ENCODE measurements at places on chromosomes 1 and 21.

DNA sequence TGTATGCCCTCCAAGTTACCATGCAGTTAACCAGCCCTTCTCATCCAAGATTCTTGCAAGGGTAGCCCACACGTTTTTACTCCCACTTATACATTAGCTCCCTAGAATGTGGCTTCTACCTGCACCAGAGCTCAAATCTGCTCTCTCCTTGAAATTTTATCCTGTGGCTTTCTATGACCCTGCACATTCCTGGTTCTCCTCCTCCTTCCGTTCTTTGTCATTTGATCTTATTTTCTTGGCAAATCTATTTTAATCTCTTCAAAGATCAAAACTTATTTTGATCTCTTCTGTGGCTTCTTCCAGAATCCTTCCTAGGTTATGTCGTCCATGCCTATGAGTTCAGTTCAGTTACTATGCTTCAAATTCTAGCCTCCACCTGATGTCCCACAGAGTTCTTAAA, 115.6 kb upstream of the GUCA2B start:
- DNase-seq, result no peak

GRCh38 chr1:63981408-63981773, 207.6 kb downstream of the ROR1 start:
- DNase-seq, result no peak

DNA sequence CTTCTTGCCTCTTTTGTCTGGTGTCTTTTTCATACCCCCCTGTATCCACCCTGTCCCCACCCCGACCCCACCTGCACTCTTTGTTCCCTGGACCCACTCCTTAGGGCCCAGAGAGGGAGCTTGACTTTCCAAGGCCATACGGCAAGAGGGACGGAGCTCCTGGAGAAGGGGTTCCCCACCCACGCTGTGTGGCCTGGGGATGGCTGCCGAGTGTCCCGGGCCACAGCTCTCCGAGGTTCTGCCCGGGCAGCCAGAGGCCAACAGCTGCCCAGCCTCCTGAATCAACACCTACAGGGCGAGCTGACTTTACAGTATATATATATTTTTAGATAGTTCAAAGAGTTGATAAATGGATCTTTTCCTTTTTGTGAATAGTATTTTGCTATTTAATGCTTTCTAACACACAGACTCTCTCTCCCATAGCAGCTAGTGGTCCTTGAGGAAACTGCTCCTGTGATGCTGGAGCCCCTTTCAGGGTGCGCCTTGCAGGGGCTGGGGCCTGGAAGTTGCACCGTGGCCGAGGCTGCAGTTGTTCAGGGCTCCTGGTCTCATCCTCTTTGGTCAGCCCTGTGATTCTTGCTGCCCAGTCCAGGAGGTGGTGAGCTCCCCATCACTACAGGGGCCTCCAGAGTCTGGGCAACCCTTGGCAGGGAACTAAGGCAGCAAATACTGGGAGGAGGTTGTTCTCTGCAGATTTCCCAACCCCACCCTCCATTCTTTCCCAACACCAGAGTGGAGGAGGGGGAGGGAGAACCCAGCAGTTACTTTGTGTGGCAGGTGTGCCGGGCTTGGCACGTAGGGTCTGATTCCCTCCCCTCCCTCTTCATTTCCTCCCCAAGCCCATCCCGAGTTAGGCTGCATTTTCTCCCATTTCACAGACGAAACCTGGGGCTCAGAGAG, 321.6 kb downstream of the PTPRU start:
- no peak for DNase-seq

GRCh38 chr21:44829507-44830092, 11.7 kb upstream of the SUMO3 start:
- no peak for DNase-seq

DNA sequence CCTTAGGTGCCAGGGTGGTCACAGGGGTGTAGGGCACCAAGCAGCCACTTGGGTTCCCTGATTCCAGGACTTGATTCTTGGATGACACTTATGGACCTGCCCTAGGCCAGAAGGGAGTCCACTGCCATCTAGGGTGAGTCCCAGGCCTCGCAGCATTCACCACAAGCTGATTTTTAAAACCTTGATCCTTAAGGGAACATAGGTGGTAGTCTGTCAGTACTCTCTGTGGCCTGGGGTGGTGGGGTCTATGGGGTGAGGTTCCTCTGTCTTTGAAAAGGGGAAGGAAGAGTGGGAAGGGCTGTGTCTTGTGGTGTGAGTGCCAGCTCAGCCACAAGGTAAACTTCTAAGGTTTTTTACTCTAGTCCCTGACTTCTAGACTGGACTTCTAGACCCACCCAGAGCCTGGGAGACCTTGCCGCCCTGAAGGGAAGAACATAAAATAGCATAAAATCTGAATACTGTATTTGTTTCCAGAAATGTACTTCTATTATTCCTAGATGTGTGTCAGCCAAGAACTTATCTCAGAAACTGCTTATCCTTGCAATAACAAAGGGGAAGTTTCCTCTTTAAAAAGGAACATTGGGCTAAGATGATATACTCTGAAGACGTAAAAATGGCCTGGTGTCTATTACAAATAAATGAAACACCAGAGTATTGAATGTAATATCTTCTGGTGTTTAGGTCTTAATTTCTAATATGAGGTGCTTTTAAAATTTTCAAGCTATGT, 757.3 kb downstream of the LTN1 start:
- DNase-seq, result no peak

DNA sequence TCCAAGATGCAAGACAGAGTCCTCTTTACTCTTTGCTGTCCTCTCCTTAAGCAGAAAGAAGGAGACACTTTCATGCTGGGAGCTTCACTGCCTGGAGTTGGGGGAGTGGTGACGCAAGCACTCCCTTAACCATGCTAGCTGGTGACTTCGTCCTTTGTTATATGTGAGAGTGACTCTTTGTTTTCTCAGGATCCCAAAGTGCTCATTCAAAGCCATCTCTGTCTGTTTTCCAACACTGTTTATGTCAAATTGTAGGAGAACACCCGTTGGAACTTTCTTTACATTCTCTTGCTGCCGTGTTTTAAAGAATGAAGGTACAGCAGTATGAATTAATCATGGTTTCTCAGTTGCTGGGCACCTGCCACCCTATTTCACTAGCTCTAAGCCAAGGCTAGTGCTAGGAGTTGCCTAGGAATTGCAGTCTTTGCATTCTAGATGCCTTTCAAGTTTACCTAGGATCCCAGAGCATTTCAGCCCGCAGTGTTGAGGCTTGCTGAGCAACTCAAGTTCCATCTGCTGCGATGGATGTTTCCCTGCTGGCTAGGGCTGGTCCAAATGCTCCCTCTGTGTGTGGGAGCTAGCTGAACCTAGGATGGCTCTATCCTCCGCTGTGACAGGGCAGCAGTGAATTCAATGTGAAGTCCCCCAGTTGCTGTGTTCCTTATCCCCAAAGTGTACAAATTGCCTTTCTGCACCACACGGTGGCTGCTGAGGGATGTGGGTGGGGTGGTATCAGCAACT, 82.6 kb upstream of the GPR52 start:
- no peak for DNase-seq

DNA sequence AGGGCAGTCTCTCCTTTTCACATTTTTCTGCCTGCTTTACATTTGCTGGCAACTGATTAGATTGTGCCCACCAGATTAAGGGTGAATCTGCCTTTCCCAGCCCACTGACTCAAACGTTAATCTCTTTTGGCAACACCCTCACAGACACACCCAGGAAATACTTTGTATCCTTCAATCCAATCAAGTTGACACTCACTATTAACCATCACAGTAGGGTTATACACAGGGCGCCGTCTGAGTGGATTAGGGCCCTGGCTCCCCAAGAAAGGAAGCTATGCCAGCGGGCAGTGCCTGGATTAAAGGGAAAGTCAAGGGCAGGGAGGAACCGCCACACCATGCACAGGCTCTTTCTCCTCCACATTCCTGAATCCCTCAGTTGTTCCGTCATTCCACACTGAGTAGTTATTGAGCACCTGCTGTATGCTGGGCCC, 56.2 kb downstream of the EVA1C start:
- DNase-seq, result no peak

GRCh38 chr1:199837321-199837720, 190.2 kb upstream of the NR5A2 start:
- DNase-seq, result no peak

DNA sequence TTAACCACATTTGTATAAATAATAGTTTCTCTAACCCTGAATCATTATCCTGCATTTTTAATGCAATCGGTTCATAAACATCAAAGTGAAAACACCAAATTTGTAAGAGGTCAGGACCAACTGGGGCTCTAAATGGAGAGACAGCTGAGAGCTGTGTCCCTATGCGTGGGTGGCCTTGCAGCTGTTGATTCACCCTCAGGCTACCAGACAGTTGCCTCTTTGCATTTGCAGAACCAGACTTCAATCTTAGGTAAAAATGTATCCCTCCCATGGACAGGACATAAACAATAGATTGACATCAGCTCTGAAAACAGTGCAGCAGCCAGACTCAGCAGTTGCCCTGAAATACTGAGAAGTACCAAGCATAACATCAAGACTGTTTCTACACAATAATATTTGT, 8.8 kb upstream of the TGFB2 start:
- no peak for DNase-seq

GRCh38 chr1:84947536-84948410, 49.1 kb downstream of the MCOLN2 start:
- no peak for DNase-seq

DNA sequence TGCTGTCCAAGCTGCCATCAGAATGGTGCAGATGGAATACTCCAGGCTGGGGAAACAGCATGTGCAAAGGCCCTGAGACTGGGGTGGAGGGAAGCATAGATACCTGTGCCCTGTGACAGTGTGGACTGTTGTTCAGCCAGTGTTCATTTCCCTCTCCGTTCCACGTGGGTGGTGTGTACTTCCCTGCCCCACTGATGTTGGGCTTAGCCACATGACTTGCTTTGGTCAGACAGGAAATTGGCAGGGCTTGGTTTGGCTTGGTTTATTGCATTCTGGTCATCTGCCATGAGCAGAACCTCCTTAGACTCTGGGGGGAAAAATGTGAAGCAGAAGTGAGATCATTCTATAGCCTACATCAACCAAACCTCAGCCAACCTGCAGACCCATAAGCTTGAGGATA, 102.4 kb upstream of the IGSF21 start:
- DNase-seq, result no peak

DNA sequence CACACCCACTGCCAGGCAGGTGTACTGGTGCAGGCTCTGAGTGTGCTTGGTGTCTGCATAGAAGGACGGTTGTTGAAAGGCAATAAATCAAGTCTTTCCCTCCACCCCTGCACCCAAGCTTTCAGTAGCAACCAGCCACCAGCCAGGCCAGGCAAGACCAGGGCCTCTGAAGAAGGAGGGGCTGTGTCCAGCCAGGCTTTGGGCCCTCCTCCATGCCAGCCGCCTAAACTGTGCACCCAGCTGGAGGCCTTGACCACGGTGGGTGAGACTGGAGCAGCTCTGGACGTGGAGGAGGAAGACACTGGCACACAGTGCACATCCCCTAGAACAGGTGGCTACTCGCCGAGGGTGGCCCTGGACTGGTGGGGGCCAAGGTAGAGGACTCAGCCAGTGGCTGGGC, 4.9 kb downstream of the OLIG2 start:
- no peak for DNase-seq

DNA sequence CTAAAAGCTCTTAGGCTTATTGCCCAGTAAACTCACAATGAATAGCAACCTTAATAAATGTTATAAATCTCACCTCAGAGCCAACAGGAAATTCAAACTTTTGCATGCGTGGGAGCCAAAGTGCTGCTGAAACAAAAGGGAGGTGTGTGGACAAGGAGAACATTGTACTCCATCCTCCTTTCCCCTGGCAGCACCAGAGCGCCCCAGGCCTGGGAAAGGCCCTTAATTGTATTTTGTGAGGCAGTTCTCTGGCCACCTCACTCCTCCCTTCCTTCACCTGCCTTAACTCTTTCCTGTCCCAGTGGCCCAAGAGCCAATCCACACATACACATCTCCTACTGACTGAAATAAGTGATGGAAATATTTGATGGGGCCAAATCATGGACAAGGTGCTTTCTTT, 648.5 kb downstream of the LMO4 start:
- no peak for DNase-seq

DNA sequence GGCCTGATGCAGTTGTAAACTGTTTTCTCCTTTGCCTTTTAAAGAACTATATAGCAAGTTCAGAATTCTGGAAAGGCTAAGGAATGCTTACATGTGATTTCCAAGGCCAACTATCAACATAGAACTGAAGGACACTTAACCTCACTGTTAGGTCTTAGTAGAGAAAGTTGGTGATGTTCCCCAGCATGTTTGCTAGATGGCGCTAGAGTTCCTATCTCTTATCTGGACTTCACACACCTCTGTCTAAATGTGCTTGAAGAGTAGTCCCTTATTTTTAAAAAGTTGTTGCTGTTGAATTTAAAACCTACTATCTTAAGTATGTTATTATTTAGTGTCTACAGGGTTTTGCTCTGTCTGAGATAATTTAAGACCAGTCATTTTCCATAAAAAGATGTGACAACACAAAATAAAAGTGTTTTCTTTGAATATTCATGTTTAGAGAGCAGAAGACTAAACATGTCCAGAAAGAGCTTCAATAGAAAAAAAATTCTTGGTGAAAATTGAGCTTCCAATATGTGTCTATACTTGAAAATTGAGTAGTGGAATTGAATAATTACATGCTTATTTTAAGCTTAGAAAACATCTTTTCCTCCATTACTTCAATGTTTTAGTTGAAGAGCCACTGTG, 237.3 kb downstream of the S1PR1 start:
- DNase-seq, result no peak

GRCh38 chr1:31434101-31434871, 21.3 kb downstream of the SERINC2 start:
- no peak for DNase-seq

Measured in retinal pigment epithelial cell (primary cell).